Urothelium cell line (cell line): ENCODE measurements at places on chromosomes 1 and 21.

DNA sequence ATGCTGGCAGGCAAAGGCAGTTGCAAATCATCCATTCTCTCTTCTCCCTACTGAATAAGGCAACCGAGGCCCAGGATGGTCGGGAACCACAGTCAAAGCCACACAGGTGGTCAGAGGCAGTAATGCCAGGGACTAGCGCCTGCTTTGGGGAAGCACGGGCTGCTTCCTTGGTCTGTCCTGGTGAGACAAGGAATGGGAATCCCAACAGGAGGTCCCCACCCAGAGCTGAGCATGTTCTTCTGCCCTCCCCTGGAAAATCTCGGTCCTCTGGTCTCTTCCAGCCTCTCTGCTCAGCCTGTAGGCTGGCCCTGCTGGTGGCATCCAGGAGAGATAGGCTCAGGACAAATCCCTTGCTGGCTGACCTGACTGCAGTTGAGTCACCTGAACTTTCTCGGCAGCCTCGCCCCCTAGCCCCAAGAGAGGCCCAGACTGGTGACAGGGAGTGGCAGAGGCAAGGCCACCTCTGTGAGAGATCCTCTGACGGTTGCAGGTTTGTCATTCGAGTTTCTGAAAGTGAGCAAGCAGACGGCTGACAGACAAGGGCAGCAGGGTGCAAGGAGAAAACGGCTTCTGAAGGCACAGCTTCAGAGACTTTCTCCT lies 5.8 kb downstream of the OLIG1 start:
- DNase-seq, result no peak

- no peak for DNase-seq
These were observed 9.9 kb downstream of the IFNLR1 start for GRCh38 chr1:24177161-24177560.

DNA sequence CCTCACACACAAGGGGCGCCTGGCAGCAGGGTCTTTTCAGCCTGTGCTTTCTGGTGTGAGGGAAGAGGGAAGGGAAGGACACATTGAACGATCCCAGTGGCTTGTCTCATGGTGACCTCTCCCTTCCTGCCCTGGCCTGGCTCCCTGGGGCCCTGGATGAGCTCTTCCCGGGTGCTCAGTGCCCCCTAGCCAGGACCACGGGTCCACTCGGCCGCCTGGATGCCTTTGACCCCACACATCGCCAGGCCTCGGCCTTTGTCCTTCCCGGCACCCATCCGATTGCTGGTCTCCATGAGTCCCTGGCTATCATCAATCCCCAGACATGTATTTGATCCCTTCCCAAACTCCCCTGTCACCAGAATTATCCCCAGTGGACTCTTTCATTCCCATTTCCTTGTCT lies 6.0 kb upstream of the TFF3 start:
- no peak for DNase-seq

DNA sequence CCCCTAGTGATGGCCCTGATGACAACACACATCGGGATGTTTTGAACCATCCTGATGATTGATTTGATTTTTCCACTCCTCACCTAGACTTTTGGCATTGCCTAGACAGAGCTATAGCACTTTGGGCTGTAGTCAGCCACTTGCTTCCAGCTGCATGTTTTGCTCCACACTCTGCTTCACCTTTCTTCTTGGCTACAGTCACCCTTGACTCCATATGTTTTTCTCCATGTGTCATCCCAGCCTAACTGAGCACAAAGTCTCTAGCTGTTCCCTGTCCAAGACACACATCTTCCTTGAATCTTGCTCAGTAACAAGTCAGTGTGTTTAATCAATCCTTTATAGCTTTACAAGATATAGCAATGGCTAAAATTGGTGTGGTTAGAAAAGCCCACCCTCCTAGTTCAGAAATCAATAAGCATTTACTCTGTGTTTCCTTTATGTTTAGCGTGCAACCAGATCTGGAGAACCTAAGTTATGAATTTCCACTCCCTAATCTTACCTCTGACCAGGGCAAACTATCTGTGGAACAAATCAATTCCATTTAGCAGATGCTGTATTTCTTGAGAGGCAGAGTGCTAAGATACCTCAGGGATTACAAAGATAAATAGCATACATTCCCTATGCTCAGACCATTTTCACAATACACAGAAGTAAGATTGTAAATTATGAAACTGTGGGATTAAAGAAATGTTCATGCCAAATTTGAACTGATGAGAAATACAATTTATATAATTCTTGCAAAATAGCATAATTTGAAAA lies 98.4 kb upstream of the LYPLAL1 start:
- no peak for DNase-seq

GRCh38 chr1:32782086-32782485 lies 35.1 kb downstream of the YARS1 start:
- no peak for DNase-seq

- peak; percentile 98 for DNase-seq
These were observed at the start of gene UBE4B for GRCh38 chr1:10032590-10033358. TSS of gene UBE4B (plus strand) at chr1:10032958. CDS start at chr1:10033671, 713 bp downstream.
